ENCODE measurements at places on chromosomes 3 and 15.

DNA sequence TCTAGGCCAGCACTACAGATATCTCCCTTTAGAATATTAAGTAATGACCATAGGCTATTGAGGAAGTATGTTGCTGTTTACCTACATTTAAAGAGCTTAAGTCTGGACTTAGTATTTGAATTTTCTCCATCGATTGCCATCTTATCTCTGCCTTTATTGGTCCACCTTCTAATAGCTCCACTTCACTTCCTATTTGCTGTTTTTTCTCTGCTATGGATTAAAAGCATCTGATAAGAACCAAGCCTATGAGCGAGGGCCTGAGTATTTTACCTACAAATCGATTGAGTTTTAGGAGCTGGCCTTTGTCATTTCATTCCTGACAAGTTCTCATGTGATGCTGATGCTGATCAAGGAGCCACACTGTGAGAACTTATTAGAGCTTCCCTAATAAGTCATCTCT is 52.6 kb upstream of the AKAP13 start:
- no peak for DNase-seq

GRCh38 chr15:38266247-38266986 is 13.8 kb downstream of the SPRED1 start:
- DNase-seq, result no peak

DNA sequence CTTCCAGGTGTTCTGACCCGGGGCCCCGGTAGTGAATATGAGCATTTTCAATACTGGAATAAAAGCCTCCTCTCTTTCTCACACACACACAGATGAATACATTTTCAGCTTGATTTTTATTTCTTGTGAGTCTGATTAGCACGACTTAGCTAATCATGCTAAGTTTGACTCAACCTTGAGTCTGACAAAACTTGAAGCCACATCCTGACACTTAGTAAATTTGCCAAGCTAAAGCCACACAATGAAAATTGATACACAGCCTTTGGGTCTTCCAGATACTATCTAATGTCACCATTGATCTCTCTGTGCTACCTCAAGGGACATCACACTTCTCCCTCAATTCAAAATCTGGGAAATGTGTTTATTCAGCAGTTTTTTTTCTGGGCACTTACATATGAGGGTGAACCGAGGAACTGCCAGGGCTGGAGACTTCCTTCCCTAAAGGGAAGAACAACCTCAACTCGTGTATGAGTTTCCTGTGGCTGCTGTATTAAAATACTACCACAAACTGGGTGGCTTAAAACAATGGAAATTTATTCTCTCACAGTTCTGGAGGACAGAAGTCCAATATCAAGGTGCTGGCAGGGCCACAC is 18.6 kb downstream of the TMEM266 start:
- DNase-seq, result no peak

DNA sequence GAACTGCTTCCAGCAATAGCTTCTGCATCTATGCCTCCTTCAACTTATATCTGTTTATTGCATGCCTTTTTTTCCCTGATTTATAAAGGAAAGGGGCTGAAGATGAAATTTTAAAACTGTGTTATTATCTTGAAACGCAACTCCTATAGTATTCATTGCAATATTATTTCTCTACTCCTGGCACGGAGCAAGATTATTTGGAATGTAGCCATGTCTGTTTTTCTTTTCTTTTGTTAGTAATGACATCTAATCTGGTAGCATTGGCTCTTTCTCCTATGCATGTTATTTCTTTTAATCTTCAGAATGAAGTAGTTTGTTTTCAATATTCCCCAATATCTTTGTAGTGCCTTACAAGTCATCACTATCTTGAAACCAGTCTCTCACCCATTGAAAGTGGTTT is 33.6 kb downstream of the KCNMB2 start:
- no peak for DNase-seq

GRCh38 chr3:129421236-129421883 is 7.1 kb downstream of the EFCAB12 start:
- DNase-seq, result no peak

- DNase-seq, result no peak
Observed at GRCh38 chr15:100835636-100836035, 44.0 kb upstream of the ALDH1A3 start.

- no peak for DNase-seq
Observed at GRCh38 chr3:43214616-43215015, 71.7 kb upstream of the SNRK start.

GRCh38 chr3:184942735-184943134 is 130.8 kb downstream of the VPS8 start:
- no peak for DNase-seq

DNA sequence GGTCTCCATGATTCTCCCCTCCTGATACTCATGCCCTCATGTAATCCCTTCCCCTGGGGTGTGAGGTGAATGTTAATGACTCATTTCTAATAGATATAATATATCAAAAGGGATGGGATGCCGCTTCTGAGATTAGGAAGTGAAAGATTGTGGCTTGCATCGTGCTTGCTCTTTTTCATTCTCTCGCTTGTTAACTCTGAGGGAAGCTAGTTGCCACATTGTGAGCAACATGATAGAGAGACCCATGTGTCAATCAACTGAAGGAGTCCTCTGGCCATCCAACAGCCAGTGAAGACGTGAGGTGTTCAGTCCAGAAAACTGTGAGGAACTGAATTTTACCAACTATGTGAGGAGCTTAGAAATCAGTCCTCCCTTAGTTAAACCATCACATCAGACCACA is 28.9 kb upstream of the DRD3 start:
- DNase-seq, result no peak

GRCh38 chr3:3196148-3196861 is 16.8 kb upstream of the CRBN start:
- DNase-seq, result no peak

DNA sequence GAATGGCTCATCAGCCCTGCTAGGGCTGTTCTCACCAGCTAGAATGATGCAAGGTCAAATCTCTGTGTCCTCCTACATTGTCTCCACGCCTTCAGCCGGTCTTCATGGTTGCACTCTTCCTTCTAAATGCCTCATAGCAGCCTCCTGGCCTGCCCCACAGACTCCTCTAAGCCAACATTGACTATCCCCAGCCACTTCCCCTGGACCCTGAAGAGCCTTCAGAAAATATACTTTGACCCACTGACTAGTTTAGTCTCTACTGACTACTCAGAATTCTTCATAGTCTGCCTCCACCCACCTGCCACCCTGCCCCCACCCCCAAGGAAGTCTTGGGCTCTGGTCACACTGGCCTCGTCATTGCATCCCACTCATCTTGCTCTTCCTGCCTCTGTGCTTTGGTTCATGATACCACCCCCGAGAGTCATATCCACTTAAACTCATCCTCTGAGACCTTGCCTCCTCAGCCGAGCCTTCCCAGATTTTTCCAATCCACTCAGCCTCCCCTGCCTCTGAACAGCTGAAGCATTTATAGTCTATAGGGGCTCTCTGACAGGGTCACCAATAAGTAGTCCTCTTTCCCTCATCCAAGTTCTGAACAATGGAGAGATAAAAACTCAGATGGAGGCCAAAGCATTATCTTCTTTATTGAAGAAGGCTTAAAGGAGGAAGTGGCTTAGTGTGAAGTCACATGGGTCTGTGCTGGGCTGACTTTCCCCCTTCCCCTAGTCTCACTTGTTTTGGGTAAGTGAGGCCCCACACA is 9.5 kb upstream of the DOCK3 start:
- DNase-seq, result no peak

- no peak for DNase-seq
Observed at GRCh38 chr3:103393395-103394186, 958.8 kb downstream of the ZPLD1 start.

GRCh38 chr15:45386974-45387373 is 8.6 kb upstream of the GATM start:
- no peak for DNase-seq

DNA sequence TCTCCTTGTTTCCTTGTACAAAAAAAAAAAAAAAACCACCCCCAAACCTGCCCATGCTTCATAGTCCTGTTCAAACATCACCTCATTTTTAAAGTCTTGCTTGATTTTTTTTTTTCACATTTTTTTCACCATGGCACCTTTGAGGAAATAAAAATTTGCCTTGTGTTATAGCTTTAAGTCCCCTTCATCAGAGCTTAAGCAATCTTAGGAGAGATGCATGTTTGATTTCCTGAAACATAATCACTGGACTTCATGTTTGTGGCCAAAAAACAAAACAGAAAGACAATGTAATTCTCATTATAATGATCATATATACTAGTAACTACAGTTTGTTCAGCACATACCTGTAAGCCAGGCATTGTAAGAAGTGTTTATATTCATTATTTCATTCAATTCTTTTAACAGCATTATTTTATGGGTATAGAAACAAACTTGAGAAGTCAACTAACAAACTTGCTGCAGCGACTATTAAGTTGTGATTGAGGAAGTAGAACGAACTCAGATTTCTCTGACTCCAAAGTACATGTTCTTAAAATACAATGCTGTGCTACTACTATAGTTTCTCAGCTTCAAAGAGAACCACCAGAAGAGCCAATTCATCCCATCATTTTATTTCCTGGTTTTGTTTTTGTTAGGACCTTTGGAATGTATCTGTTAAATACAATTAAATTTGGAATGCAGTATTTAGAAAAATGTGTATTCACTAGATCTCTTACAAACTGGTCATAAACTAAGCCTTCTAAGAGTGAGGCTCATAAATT is 203.8 kb downstream of the TCF12 start:
- DNase-seq, result no peak

GRCh38 chr3:85483986-85484385 is 525.2 kb downstream of the CADM2 start:
- DNase-seq, result no peak

- no peak for DNase-seq
Observed at GRCh38 chr15:51350723-51351122, 9.3 kb downstream of the GLDN start.

DNA sequence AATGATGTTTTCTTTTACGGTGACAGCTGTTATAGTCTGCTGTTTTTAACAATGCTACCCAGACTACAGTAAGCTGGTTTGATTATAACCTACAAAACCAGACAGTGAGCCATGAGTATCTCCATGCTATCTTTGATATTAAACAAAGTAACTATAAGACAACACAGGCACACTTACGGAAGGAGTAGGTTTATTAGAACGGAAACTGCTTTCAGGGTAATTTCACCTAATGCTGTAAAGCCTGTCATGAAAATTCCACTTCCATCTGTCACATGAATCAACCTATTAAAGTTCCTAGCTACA is 33.0 kb downstream of the VPS13C start:
- DNase-seq, result no peak

DNA sequence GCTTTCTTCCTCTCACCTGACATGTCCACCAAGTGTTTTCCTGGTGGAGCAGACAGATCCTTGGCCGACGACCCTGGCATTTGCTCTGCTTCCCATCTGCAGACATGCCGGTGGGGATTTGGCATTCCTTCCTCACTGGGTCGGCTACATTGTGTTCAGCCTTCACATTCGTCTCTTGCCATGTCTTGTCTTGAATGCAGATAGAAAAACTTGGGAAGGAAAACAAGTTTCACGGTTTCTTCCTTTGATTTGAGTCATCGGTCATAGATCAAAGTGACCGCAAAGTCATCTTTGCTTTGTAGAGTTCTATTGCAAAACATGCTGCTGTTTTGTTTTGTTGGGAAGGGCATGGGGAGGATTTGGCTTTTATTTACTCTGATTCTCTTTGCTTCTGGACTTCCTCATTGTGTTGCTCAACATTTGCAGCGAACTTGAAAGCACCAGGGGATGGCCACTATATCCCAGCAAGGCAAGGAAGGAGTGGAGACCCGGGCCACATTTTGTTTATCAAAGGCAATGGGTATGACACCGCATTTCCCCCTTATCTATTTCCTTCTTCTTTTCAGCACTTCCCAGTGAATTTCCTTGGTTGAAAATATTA is 321.3 kb downstream of the CACNA2D3 start:
- no peak for DNase-seq

DNA sequence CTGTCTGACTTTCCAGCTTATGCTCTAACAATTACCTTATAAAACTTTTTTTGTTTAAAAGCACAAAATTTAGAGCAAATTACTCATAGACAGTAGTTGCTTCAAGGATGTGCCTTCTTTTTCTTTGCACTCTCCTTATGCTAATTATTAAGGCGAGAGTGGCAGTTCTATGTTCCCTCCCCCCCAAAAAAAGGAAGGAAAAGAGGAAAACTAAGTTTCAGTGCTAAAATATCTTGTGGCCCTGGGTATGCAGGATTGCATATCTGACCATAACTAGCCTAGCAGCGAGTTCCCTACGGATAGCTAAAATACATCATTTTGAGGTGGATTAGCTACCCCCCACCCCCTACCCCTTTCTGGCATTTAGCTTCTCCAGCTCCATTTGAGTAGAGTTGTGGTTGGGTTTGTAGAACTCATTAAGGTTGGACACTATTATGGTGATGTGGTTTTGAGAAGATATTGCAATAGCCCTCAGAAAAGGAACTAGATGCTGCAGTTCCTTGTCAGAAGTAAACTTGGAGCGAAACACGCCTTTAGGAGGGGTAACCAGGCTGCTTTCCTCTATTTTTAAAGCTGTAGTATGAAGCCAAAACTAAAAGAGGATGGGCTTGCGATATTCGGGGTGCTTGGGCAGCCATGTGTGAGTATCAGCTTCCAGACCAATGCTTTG is 174.6 kb downstream of the AKAP13 start:
- no peak for DNase-seq

- DNase-seq, result no peak
Observed at GRCh38 chr15:77026501-77027110, 31.7 kb downstream of the PSTPIP1 start.

- DNase-seq, result peak; percentile 63
Observed at GRCh38 chr3:127157171-127157828, 35.6 kb upstream of the PRR23E start.

DNA sequence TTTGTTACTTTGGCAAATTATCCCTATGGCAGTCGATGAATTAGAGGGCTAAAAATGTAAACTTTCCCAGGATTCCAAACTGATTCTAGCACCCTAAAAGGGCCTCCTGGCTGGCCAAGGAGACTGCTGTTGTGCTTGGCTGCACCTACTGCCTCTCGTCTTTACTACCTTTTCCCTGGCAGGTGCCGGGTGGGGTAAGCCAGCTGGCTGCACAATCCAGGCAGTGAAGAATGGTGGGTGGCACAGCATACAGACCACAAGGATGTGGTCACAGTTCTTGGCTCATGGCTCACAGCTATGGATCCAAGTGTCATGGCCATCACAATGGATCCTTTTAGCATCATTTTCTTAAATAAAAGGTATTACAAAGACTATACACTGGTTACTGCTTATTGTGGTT is 20.7 kb upstream of the SLC25A26 start:
- DNase-seq, result no peak

DNA sequence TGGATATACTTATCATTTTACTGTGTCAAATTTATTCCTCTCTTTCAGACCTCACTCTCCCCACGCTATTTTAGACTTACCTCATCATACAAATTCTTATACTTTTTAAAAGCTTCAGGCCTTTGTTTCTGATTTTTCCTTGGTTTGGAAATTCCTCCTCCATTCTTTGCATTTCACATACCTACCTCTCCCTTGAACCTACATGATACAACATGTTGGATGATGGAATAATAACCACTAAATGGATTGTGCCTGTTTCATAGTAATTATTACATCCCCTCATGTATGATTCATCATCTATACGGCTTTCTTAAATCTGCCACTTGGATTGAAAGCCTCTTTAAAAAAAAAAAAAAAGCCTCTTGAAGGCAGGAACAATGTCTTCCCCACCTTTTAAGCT is 24.6 kb downstream of the TRIP4 start:
- DNase-seq, result no peak

- DNase-seq, result no peak
Observed at GRCh38 chr15:92979011-92979701, 79.0 kb downstream of the CHD2 start.

GRCh38 chr3:124438813-124439212 is 291.4 kb upstream of the UMPS start:
- no peak for DNase-seq
